ENCODE measurements at places on chromosomes 1 and 21.

DNA sequence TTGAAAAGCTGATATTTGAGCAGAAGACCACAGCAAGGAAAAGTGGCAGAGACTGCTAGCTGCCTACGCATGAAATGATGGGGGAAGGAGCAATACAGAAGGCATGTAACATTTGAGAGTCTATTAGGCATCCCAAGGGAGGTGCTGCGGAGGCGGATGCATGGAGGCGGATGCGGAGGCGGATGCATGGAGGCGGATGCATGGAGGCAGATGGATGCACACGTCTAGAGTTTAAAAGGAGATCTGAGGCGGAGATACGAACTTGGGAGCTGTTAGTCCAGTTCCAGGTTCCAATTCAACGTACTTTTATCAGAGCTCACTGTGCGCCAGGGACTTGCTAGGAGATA lies 744 bp upstream of the DDX20 start:
- peak; percentile 64 for DNase-seq

DNA sequence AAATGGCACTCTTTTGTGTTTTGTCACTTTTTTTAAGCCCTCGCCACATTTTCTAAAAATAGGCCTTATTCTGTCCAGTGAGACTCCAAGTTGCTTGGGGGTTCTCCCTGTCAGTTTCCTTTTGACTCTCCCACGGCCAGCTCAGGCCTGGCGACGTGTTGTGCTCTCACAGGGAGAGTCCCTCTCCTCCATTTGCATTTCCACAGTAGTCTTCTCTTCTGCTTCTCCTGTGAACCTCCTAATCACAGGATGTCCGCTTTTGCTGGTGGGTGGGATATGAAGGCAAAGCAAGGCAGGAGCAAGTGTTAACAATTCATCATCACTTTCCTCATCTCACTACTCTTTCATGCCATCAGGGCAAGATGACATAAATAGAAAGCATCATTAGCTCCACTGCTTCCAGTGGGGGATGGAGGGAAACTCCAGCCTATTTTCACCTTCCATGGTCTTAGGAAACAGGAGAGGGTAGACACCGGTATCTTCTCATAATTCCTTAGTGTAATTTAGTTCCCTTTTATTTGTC lies 99.8 kb downstream of the INTS7 start:
- DNase-seq = no peak

GRCh38 chr1:230979389-230979716 lies 459 bp downstream of the ARV1 start:
- no peak for DNase-seq

DNA sequence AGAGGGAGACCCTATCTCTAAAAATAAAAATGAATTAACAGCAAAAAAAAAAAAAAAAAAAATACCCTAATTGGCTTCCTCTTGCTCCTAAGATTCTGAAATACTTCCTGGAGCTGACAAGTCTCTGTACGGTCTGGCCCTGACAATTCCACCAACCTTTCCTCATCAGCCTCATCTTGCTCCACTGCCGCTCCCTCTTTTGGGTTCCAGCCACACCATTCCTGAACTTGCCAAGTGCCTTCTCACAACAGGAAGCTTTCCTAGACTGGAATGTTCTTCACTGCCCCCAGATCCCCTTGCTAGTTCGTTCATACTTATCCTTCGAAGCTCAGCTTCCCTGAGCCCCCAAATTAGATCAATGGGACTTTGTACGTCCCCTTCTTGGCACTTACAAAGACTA lies 37.0 kb downstream of the AKNAD1 start:
- DNase-seq = no peak

GRCh38 chr1:61087571-61087970 lies 5.2 kb downstream of the NFIA start:
- no peak for DNase-seq

- DNase-seq = no peak
Observed at GRCh38 chr1:11778336-11778735, 16.3 kb downstream of the C1orf167 start.

GRCh38 chr1:44049839-44050238 lies 18.6 kb upstream of the SLC6A9 start:
- DNase-seq = no peak

DNA sequence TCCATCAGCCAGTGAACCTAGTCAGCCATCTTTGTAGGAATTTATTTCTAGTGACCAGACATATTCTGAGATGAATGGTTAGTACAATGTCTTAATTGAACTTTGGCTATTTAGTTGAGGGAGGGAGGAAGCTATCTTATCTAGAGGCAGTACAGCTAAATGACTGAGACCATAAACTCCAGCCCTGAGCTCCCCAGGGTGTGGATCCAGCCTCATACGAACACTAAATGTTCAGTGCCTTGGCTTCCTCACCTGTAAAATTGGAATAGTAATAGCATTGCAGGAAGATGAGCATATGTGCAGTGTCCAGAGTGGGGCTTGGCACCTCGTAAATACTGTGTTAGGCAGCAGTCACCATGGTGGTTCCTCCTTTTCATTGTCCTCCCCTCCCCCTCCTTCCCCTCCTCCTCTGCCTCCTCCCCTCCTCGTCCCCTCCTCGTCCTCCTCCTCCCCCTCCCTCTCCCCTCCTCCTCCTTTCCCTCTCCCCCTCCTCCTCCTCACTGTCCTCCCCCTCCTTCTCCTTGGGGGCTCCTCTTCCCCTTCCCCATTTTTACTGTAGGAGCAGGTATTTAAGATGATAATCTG lies 108.2 kb downstream of the GALNT2 start:
- no peak for DNase-seq

DNA sequence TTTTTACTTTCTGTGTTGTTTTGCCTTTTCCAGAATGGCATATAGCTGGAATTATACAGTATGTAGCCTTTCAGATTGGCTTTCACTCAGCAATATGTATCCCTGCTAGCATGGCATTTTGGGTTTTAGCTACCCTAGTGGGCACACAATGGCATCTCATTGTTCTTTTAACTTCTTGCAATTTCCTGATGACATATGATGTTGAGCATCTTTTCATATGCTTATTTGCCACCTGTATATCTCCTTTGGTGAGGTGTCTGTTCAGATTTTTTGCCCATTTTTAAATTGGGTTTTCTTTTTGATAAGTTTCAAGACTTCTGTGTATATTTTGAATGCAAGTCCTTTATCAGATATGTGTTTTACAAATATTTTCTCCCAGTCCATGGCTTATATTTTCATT lies 14.0 kb downstream of the TSEN15 start:
- DNase-seq = no peak

All from SJCRH30 (cell line).